Ascending aorta (tissue), 2 donors: ENCODE measurements at places on chromosomes 13 and 19. TPM values are rescaled to one million over a fixed set of nuclear protein-coding genes. Genes with fewer than 3 reads are reported as not detected.

ATP12A gene
- not detected for total RNA-seq

LRG1 gene
- 3.3 TPM for total RNA-seq

DNA sequence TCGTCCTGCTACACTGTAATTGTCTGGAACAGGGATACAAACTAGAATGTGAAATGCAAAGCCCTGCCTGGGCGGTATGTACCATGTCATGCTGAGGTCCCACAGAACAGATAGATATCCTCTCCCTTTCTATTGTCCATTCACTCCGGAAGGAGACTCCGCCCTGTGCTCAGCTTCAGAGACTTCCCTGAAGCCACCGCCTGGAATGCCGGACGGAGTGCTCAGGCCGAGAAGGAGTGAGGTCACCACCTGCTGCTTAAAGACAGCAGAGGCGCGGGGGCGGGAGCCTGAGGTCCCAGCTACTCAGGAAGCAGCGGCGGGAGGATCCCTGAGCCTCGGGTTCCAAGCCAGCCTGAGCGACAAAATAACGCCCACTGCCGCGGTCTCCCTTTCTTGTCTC lies 890 bp upstream of the ZNF611 start:
- peak overlapping the region; percentile 78 for H3K27ac ChIP-seq
- peak overlapping the region; percentile 81 for H3K4me3 ChIP-seq
- DNase-seq = peak; percentile 77
- H3K4me1 ChIP-seq = peaks cover 5% of the 10 kb centered on the region

- H3K27ac ChIP-seq = peak overlapping the region; percentile 85
- peak; percentile 87 for DNase-seq
- H3K27me3 ChIP-seq = no peaks in the 10 kb centered on the region
- H3K36me3 ChIP-seq = no peaks in the 10 kb centered on the region
Observed at GRCh38 chr13:24270639-24271141, 38.7 kb upstream of the C1QTNF9 start.

GRCh38 chr13:83223546-83223945 lies 658.7 kb downstream of the SLITRK1 start:
- no peaks in the 10 kb centered on the region for H3K27me3 ChIP-seq
- DNase-seq = no peak
- H3K27ac ChIP-seq = no peak overlapping the region
- no peaks in the 10 kb centered on the region for H3K36me3 ChIP-seq

- no peak for DNase-seq
- H3K27me3 ChIP-seq = no peaks in the 10 kb centered on the region
- H3K4me3 ChIP-seq = no peak overlapping the region
Observed at GRCh38 chr19:35223862-35224505, 4.6 kb downstream of the FAM187B start.

DNA sequence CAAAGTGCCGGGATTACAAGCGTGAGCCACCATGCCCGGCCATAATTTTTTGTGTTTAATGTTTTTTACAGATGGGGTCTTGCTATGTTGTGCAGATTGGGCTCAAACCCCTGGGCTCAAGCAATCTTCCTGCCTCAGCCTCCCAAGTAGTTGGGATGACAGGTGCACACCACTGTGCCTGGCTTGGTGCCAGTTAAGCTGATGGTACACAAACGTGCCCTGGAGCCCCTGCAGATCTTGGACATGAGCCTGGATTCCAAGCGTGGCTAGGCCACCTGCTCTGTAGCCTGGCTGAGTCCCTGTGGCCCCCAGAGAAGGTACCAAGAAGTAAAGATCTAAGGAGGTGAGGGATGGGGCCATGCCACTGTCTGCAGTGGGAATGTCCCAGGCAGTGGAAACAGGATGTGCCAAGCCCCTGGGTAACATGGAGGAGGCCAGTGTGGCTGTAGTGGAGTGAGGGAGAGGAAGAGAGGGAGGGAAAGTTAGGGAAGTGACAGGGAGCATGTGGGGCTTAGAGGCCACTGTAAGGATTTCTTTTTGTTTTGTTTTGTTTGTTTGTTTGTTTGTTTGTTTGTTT lies 7.0 kb downstream of the PRODH2 start:
- H3K27me3 ChIP-seq = no peaks in the 10 kb centered on the region
- no peak for DNase-seq
- no peak overlapping the region for H3K27ac ChIP-seq

COMMD6 gene
- total RNA-seq = 36.2 TPM

DNA sequence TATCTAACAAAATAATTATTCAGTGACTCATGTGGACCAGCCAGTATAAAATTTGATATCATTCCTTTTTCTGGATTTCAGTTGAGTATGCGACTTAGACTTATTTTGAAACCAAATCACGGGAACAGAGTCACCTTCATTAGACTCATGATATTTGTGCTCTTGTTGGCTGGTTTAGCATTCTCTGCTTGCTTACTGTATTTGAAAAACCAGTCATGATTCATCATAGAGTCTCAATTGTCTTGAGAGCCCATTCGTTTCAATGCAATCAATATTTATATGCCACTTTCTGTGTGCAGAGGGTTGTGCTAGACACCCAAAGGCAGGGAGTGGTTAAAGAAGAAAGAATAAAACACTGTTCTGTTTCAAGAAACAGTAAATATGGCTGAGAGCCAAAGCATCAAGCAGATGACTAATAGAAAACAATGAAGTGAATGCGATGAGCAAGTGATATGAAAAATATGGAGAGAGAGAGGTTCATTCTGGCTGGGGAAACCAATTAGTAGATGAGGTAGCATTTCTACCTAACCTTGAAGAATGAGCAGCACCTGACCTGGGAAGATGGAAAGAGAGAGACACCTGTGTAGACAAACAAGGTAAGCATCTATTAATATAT lies 99.6 kb upstream of the MBNL2 start:
- H3K4me3 ChIP-seq = no peak overlapping the region
- no peaks in the 10 kb centered on the region for H3K36me3 ChIP-seq
- no peaks in the 10 kb centered on the region for H3K27me3 ChIP-seq
- DNase-seq = no peak
- H3K27ac ChIP-seq = no peak overlapping the region

- H3K27ac ChIP-seq = no peak within 1 kb of the TSS
- no peak for DNase-seq
- H3K27me3 ChIP-seq = no peaks in the 10 kb centered on the region
Observed at GRCh38 chr13:46181840-46182490, at the start of gene LCP1. Gene LCP1, minus strand, starts transcription at chr13:46182177. Its CDS starts 22,515 bp downstream, at chr13:46159662.

DNA sequence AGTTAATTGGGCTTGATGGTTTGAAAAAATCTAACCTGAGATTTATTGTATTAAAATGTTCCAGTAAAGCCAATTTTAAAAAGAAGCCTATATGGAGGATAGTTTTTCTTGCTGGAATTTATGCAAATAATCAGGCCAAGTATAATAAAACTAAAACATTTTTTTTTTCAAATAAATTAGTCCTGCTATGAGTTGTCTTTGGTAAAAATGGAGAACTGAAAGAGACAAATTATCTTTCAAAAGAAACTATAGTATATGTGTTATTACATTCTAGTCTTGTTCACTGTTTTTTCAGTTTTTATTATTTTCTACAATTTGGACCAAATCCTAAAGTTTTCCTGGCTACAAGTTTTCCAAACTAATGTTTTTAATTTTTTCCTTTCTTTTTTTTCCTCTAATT lies 468.9 kb downstream of the UQCRFS1 start:
- H3K36me3 ChIP-seq = no peaks in the 10 kb centered on the region
- no peaks in the 10 kb centered on the region for H3K4me1 ChIP-seq

DNA sequence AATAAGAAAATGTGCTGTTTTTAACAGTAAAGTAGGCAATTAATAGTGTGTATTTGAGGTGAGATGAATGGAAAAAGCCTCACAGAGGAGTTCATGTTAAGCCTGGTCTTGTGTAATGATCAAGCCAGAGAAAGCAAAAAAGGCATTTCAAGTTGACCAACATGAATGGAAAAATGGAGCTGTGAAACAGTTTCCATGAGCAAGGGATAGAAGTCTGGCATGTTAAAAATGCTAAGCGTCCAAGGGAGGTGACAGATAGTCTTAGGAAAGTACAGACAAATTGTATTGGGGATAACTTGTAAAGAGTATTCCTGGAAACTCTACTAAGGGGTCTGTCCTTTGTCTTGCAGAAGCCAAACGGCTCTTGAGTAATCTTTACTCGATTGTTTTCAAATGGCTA lies 506.8 kb upstream of the ATXN8OS start:
- H3K27ac ChIP-seq = no peak overlapping the region
- no peaks in the 10 kb centered on the region for H3K36me3 ChIP-seq
- no peaks in the 10 kb centered on the region for H3K27me3 ChIP-seq

- no peaks in the 10 kb centered on the region for H3K27me3 ChIP-seq
- H3K4me1 ChIP-seq = no peaks in the 10 kb centered on the region
- DNase-seq = no peak
- peak overlapping the region; percentile 50 for H3K4me3 ChIP-seq
- peak overlapping the region; percentile 55 for H3K27ac ChIP-seq
- peaks cover 15% of the 10 kb centered on the region for H3K36me3 ChIP-seq
Observed at GRCh38 chr13:112842343-112842856, 126.6 kb upstream of the MCF2L start.

DNA sequence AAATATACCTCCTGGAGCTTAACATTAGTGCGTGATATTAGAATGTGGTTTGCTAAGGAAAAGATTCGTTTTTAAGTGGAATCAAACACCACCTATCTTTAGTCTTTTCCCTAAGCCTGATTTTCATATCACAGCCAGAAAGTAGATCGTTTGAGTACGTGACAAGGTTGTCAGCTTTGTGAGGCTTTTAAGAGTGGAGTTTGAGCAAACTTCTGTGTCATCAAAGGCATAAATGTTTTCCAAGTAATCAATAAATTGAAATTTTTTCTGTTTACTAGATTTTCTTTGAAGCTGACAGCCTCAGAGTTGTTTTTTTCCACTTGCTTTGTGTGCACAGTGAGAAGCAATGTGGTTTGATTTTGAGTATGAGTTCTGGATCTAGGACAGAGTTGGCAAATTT lies 6.5 kb upstream of the ZNF331 start:
- no peak overlapping the region for H3K27ac ChIP-seq
- no peaks in the 10 kb centered on the region for H3K36me3 ChIP-seq
- DNase-seq = no peak
- no peaks in the 10 kb centered on the region for H3K27me3 ChIP-seq
- no peak overlapping the region for H3K4me3 ChIP-seq

DNA sequence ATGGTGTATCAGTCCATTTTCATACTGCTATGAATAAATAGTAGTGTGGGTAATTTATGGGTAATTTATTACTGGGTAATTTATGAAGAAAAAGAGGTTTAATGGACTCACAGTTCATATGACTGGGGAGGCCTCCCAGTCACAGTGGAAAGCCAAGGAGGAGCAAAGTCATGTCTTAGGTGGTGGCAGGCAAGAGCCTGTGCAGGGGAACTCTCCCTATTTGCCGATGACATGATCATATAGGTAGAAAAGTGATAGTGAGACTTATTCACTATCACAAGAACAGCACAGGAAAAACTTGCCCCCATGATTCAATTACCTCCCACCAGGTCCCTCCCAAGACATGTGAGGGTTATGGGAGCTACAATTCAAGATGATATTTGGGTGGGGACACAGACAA lies 1137.7 kb downstream of the UQCRFS1 start:
- H3K27ac ChIP-seq = no peak overlapping the region
- H3K27me3 ChIP-seq = no peaks in the 10 kb centered on the region
- no peaks in the 10 kb centered on the region for H3K4me1 ChIP-seq
- no peaks in the 10 kb centered on the region for H3K36me3 ChIP-seq
- no peak overlapping the region for H3K4me3 ChIP-seq

DNA sequence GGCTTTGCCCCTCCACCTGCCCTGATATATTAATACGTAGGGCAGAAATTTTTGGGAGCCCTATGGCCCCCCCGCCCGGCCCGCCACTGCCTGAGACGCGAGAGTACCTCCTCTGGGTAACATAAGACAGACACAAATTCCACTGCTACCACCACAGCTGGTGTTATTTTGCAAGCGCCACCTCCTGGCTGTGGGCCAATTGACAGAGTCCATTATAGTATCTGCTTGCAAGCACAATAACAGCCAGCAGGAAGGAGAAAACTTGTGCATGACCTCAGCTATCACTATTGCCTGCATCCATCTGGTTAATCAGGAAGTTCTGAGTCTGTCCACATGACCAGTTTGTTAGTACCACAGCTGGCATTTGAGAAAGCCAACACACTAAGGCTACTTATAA lies 25.3 kb upstream of the OR10H2 start:
- H3K4me1 ChIP-seq = no peaks in the 10 kb centered on the region
- H3K36me3 ChIP-seq = no peaks in the 10 kb centered on the region
- peak; percentile 78 for DNase-seq
- H3K4me3 ChIP-seq = no peak overlapping the region
- no peaks in the 10 kb centered on the region for H3K27me3 ChIP-seq

- no peaks in the 10 kb centered on the region for H3K36me3 ChIP-seq
- no peak overlapping the region for H3K27ac ChIP-seq
- peaks cover 14% of the 10 kb centered on the region for H3K4me1 ChIP-seq
- no peak overlapping the region for H3K4me3 ChIP-seq
- H3K27me3 ChIP-seq = no peaks in the 10 kb centered on the region
- DNase-seq = no peak
Observed at GRCh38 chr13:60402022-60402421, 5.0 kb downstream of the TDRD3 start.

DNA sequence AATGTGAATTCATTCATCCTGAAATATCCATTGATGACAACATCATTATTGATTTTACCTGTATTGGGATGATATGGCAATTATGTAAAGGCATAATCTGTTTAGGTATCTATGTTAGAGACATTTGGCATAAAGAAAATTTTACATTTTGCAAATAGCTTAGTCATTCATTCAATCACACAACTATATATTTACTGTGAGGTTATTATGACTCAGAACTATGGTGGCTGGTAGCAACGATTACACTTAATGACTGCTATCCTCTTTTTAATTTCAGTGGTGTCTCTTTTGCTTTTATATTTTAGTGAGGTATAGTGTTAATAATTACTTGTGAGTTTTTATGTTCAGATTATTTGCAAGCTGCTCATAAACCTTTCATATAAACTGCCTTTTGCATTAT lies 955.9 kb downstream of the SLITRK6 start:
- no peaks in the 10 kb centered on the region for H3K27me3 ChIP-seq
- DNase-seq = no peak
- no peak overlapping the region for H3K4me3 ChIP-seq
- H3K36me3 ChIP-seq = no peaks in the 10 kb centered on the region
- no peaks in the 10 kb centered on the region for H3K4me1 ChIP-seq

DNA sequence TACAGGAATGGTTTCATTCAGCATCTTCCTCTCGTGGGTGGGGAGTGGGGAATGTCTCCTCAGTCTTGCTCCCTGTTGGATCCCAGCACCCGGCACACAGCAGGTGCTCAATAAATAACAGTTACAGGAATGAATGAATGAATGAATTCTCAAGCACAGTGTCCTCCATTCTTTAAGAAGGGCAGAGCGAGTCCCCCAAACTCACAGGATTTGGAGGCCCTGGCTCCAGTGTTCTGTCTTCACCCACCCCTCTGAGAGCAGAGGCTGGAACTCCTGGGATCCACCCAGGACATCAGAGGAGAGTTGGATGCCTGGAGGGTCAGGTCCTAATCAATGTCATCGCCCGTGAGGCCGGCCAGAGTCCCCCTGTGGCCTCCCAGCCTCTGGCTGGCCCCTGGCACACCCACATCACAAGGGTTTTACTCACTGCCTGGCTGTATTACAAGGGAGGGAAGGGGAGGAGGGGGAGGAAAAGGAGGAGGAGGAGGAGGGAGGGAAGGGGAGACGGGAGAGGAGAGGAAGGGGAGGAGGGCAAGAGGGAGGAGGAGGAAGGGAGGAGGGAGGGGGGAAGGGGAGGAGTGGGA lies 8.7 kb upstream of the CREB3L3 start:
- no peak overlapping the region for H3K4me3 ChIP-seq
- H3K27me3 ChIP-seq = no peaks in the 10 kb centered on the region
- no peak overlapping the region for H3K27ac ChIP-seq
- no peaks in the 10 kb centered on the region for H3K4me1 ChIP-seq

GRCh38 chr13:45162821-45163220 lies 38.0 kb downstream of the KCTD4 start:
- DNase-seq = no peak
- H3K27me3 ChIP-seq = no peaks in the 10 kb centered on the region
- H3K36me3 ChIP-seq = no peaks in the 10 kb centered on the region
- no peaks in the 10 kb centered on the region for H3K4me1 ChIP-seq
- no peak overlapping the region for H3K4me3 ChIP-seq
